ENCODE measurements at places on chromosomes 2 and 18. TPM values are rescaled to one million over a fixed set of nuclear protein-coding genes. Genes with fewer than 3 reads are reported as not detected.
A peak's percentile ranks its signal among the peaks of the same experiment; 100 is the strongest.

DNA sequence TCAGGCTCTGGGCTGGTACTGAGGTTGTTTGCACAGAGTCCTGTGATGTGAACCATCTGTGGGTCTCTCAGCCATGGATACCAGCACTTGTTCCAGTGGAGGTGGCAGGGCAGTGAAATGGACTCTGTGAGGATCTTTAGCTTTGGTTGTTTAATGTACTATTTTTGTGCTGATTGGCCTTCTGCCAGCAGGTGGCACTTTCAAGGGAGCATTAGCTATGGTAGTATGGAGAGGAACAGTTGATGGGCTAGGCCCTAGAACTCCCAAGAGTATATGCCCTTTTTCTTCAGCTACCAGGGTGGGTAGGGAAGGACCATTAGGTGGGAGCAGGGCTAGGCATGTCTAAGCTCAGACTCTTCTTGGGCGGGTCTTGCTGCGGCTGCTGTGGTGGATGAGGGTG, 257.0 kb upstream of the GYPC start:
- no peaks in the 10 kb centered on the region for H3K4me1 ChIP-seq
- no peak for DNase-seq
- H3K36me3 ChIP-seq: no peaks in the 10 kb centered on the region
- no peak overlapping the region for H3K27ac ChIP-seq

GRCh38 chr2:109613081-109613921, 465 bp downstream of the SEPTIN10 start:
- peaks cover 8% of the 10 kb centered on the region for H3K27me3 ChIP-seq
- H3K4me1 ChIP-seq: no peaks in the 10 kb centered on the region
- no peaks in the 10 kb centered on the region for H3K36me3 ChIP-seq
- no peak overlapping the region for H3K4me3 ChIP-seq
- peak; percentile 4 for DNase-seq
- H3K27ac ChIP-seq: no peak overlapping the region

GRCh38 chr2:91442246-91442905, 2750.9 kb downstream of the RPIA start:
- H3K4me1 ChIP-seq: no peaks in the 10 kb centered on the region
- peaks cover 4% of the 10 kb centered on the region for H3K27me3 ChIP-seq
- no peak overlapping the region for H3K27ac ChIP-seq
- no peak for DNase-seq
- no peaks in the 10 kb centered on the region for H3K36me3 ChIP-seq

DNA sequence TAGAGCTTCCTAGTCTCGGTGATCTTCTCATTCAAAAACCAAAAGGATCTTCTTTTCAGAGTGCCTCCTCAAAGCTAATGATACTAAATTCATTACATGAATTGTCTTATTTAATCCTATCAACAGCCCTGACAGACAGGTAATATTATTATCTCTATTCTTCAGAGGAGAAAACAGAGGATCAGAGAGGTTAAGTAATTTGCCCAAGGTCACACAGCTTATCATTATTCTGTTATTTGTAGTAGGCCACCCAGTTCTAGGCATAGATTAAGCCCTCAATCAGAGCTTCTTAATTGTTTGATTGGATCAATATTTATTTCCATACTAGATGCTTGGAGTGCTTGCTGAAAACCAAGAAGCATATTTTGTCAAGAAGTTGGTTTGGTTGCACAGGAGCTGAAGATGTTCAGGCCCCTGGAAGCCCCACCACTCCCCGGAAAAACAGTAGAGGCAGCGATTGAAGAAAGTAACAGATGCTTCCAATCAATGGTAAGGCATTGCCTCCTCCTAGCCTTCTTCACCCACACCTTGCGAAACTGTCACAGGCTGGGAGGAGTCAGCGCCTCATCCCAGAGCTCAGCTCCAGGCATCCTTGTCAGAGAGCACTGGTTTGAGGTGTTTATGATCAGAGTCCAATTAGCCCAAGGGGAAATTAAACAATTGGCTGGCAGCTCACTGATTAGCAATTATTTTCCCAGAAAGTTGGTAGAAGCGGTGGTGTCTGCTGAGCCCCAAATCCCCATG, 487.2 kb downstream of the BCL11A start:
- no peak for DNase-seq
- H3K4me3 ChIP-seq: no peak overlapping the region
- no peaks in the 10 kb centered on the region for H3K4me1 ChIP-seq
- no peaks in the 10 kb centered on the region for H3K36me3 ChIP-seq
- no peaks in the 10 kb centered on the region for H3K27me3 ChIP-seq

GRCh38 chr2:33267756-33268155, 208.7 kb upstream of the RASGRP3 start:
- H3K36me3 ChIP-seq: no peaks in the 10 kb centered on the region
- no peak for DNase-seq
- H3K27me3 ChIP-seq: no peaks in the 10 kb centered on the region
- H3K4me3 ChIP-seq: no peak overlapping the region
- H3K27ac ChIP-seq: no peak overlapping the region

DNA sequence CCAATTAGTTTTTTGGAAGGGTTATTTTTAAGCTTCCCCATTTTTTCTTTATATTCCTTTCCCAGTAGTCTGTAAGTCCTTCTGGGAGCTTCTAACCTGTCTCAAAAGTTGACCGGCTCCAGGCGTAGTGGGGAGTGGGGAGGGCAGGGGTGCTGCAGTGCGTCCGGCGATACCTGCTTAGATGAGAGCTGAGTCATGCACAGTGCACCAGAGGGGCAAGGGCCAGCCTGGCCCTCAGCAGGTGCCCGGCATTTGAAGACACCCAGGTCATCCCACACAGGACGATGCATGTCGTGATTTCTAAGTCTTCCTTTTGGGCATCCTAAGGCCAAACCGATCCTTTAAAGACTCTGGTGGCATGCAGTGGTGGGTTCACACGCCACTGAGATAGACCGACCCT, 73.4 kb downstream of the TPO start:
- no peak overlapping the region for H3K27ac ChIP-seq
- no peak for DNase-seq
- no peaks in the 10 kb centered on the region for H3K4me1 ChIP-seq
- no peaks in the 10 kb centered on the region for H3K36me3 ChIP-seq
- no peaks in the 10 kb centered on the region for H3K27me3 ChIP-seq
- no peak overlapping the region for H3K4me3 ChIP-seq

GRCh38 chr2:68282811-68283418, 30.6 kb upstream of the PPP3R1 start:
- peak; percentile 41 for DNase-seq
- H3K27ac ChIP-seq: no peak overlapping the region
- H3K4me1 ChIP-seq: peaks cover 5% of the 10 kb centered on the region
- H3K36me3 ChIP-seq: no peaks in the 10 kb centered on the region

- H3K27ac ChIP-seq: no peak overlapping the region
- H3K27me3 ChIP-seq: no peaks in the 10 kb centered on the region
- no peaks in the 10 kb centered on the region for H3K36me3 ChIP-seq
- H3K4me1 ChIP-seq: no peaks in the 10 kb centered on the region
- no peak overlapping the region for H3K4me3 ChIP-seq
Observed at GRCh38 chr2:28152585-28153280, 239.9 kb upstream of the FOSL2 start.

- no peak overlapping the region for H3K27ac ChIP-seq
- H3K36me3 ChIP-seq: no peaks in the 10 kb centered on the region
Observed at GRCh38 chr2:9983401-9984216, 32.1 kb downstream of the GRHL1 start.

DNA sequence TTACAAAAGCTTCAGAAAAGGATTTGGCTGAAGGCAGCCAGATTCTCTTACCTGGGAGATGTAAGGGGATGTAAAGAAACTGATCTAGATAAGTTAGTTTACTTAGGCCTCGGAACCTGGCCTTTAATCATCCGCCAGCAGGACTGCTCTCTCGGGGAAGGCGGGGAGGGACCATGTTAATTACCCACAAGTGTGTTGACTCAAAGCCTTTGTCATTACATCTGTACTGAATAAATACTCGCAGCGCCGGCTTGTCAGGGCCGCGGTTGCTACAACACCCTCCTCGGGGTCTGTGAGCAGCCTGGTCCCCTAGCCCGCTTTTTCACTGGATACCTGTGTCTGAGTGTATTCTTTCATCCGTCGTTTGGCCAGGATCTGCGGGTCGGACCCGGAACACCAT, 6.7 kb downstream of the CHMP3 start:
- no peak overlapping the region for H3K27ac ChIP-seq
- DNase-seq: no peak
- H3K4me1 ChIP-seq: peaks cover 69% of the 10 kb centered on the region
- H3K4me3 ChIP-seq: no peak overlapping the region

DNA sequence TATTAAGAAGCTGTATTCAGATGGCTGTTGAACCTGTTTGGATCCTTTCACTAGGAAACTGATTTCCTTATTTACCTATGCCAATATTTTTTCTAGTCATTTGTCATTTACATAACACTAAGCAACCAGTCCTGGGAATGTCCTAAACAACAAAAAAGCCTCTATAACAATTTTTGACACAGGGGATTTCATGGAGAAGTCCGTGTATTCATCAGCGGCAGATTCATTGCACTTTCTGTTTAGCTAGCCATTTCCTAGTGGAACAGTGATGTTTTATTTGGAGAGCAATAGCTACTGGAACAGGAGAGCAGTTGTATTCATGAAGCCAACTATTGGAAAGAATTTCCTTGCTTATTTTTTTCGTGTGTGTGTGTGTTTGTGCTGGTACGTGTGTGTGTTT, 604.3 kb upstream of the POU3F3 start:
- no peak overlapping the region for H3K4me3 ChIP-seq
- H3K27ac ChIP-seq: no peak overlapping the region
- H3K4me1 ChIP-seq: no peaks in the 10 kb centered on the region
- H3K36me3 ChIP-seq: no peaks in the 10 kb centered on the region

DNA sequence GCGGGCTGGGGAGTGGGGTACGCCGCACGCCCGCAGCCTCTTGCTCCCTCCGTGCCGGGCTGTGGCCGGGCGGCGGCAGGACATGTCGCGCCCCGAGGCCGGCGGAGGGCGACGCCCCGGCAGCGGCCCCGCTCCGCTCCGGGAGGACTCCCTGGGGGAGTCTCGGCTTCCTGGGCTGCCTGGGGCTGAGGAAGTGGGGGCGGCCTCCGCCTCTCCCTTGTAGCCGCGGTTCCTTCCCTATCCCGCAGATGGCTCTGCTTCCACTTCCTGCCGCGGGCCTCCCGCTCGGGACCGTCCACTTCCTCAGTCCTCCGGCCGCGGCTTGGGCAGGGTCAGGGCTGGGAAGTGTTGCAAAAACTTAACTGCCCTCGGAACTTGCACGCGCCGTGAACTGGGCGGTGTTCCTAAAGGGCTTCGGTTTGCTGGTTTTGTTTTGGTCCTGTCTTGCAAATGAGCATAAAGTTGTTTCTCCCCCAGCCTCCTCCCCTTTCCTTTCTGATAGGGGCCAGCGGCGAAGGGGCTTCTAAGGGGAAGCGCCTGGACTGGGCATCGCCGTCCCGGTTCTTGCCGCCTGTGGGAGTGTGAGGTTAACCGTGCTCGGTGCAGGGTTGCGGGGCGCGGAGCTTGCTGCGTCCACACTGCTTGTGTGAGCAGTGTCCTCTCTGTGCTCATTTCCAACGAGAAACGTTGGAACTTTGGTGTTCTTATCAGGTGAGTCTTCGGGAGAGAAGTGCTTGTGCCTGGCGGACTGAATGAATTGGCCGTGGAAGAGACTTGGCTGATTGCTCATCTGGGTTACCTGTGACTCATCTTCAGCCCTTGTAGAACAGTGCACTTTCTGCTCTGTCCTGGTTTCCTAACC, 600 bp downstream of the RALB start:
- no peaks in the 10 kb centered on the region for H3K27me3 ChIP-seq
- peaks cover 51% of the 10 kb centered on the region for H3K4me1 ChIP-seq
- H3K36me3 ChIP-seq: no peaks in the 10 kb centered on the region

DNA sequence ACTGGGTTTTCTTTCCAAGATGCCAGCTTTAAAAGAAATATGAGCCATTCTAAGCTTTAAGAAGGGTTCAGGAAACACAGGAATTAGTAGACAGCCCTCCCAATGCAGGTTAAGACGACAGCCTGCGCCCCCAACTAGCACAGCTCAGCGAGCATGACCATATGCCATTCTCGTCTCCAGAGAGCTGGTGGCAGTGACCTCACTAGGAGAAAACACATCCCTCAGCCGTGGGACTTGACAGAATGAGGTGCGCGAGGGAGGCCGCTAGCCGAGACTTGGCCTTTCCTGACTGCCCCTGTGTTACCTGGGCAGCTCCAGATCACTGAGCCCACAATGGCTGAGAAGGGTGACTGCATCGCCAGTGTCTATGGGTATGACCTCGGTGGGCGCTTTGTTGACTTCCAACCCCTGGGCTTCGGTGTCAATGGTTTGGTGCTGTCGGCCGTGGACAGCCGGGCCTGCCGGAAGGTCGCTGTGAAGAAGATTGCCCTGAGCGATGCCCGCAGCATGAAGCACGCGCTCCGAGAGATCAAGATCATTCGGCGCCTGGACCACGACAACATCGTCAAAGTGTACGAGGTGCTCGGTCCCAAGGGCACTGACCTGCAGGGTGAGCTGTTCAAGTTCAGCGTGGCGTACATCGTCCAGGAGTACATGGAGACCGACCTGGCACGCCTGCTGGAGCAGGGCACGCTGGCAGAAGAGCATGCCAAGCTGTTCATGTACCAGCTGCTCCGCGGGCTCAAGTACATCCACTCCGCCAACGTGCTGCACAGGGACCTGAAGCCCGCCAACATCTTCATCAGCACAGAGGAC, 103.9 kb downstream of the MAPK4 start:
- H3K27me3 ChIP-seq: no peaks in the 10 kb centered on the region
- H3K4me3 ChIP-seq: no peak overlapping the region
- H3K4me1 ChIP-seq: no peaks in the 10 kb centered on the region
- no peaks in the 10 kb centered on the region for H3K36me3 ChIP-seq

DNA sequence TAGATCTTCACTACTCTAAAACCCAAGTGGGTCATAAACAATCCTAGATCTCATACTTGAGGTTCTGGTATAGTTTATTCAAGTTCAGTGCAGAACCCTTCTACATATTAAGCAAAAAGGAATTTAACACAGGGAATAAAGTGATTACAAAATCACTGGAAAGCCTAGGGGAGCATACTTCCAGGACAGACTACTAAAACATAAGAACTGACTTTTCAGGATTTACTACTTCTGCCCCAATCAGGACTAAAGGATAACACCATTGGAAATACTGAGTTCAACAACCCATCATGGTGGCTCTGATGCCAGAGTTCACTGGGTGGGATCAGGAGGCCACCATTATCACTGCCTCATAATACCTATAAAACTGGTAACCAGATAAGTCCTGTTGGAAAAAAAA, 123.6 kb downstream of the DNAH7 start:
- H3K36me3 ChIP-seq: no peaks in the 10 kb centered on the region
- DNase-seq: no peak
- no peaks in the 10 kb centered on the region for H3K27me3 ChIP-seq
- H3K4me3 ChIP-seq: no peak overlapping the region
- H3K4me1 ChIP-seq: no peaks in the 10 kb centered on the region

DNA sequence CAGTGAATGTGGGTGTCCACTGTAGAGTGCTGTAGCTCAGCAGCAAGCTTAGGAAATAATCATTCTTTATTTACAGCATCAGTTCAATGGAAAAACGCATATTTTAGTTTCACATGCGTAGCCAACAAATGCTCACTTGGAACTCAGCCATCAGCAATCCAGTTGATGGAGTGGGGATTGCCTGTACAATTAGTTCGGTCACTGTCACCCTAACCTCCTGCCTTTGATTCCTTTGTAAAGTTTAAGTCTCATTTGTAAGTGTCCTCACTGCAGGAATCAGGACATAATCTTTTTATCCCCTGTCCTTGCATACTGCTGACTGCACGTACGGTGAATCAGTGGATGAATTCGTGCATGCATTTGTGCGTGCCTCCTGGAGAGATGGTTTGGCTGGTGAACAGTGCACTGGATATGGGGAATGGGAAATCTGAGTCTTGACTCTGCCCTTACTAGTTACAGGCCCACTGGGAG, 55.9 kb downstream of the RAB31 start:
- DNase-seq: no peak
- no peak overlapping the region for H3K4me3 ChIP-seq
- no peaks in the 10 kb centered on the region for H3K4me1 ChIP-seq
- no peaks in the 10 kb centered on the region for H3K27me3 ChIP-seq
- no peaks in the 10 kb centered on the region for H3K36me3 ChIP-seq

Gene PCBP1
- total RNA-seq: 383 TPM

Gene MYO1B
- total RNA-seq: 0.12 TPM

Gene RGPD4
- not detected for total RNA-seq

Gene TMEM17
- not detected for total RNA-seq

All from CD4-positive, alpha-beta memory T cell (primary cell).